ENCODE measurements at places on chromosomes 7 and 10.
A peak's percentile ranks its signal among the peaks of the same experiment; 100 is the strongest.

DNA sequence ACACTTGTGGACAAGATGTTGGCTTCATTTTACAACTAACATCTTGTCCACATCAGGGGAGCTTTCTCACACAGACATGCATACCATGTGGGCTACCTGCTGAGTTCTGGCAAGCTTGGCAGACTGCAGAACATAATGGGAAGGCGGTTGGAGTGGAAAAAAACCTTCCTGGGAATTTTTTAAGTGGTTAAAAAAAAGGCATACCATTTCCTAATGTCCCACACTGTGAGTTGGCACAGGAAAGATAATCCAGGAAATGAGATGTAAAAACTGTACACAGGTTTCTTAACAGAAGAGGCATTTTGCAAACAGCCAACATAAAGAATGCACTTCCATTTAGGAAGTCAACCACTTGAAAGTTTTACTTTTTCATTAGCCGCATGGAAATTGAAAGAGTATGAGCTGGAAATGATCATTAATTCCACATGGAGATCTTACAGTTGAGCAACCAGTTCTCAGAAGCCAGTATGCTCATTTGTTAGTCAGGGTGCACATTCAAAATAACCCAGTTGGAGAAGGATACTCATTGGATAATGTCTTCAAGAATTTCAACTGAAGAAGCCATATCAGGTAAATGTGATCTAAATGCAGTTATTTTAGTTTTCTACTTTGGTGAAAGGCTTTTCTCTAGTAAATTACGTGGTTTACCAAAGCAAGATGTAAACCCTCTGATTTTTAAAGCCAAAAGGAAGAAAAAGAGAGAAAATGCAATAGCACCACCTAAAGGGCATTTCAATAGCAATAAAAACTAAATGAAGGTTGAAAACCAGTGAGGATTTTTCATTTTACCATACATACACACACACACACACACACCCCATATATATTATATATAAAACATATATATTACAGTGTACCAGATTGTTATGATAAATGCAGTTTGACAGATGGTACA lies 194.0 kb downstream of the TAX1BP1 start:
- no peak for DNase-seq

- DNase-seq = no peak
Observed at GRCh38 chr10:44369296-44369695, 15.6 kb downstream of the CXCL12 start.

DNA sequence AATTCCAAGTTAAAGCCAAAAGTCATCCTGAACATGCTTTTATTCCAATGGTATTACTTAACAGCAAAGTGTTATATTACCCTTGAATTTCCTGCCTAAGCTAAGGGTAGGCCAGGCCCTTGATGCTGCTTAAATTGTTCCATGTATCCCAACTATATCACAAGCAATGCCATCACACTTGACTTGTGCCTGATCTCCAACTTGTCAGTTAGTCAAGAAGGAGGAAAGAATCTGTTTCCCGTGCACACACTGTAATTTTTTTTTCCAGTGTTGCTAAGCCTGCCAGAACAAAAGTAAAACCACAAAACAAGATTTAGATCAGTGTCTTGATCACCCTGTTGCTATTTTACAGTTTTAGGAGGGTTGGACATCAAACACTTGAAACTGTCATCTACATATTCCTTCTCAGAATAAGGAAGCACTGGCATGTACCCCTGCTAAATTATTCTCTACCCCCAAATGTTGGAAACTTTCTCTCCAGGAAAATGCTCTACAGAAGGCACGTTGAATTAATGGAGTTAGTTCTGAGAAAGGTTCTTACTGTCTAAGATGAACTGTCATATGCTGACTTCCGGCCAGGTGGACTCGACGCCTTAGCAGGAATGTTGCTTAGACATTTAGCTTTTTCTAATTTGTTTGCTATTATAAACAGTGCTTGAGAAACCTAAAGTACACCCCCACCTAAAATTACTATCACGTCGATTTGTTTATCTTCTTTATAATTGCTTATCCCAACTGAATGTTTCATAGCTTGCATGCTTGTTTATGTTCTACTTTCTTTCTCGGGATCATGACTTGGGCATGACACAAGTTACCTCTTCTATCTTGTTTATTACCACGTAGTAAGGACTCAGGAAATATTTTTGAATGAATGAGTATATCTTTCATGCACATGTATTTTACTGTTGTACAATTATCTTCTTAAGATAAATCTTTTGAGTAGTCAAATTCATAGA lies 105.5 kb upstream of the ZNF438 start:
- no peak for DNase-seq

GRCh38 chr10:72729528-72729927 lies 37.6 kb downstream of the MCU start:
- DNase-seq = no peak

GRCh38 chr7:22129166-22129565 lies 183.5 kb upstream of the CDCA7L start:
- no peak for DNase-seq

GRCh38 chr7:50317697-50318669 lies 13.5 kb downstream of the IKZF1 start:
- DNase-seq = no peak

DNA sequence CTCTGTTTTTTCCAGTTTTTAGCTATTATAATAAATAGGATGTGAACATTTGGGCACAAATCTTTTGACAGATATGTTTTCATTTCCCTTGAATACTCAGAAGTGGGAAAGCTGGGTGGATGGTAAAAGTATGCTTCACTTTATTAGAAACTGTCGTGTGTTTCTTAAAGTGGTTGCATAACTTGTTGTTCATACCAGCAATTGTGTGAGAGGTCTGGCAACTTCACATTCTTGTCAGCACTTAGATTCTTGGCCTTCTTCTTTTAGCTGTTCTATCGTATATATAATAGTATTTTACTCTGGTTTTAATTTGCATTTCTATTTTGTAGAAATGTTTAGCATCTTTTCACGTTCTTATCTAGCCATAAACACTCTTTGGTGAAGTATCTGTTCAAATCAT lies 894.4 kb downstream of the KCNMA1 start:
- no peak for DNase-seq

- no peak for DNase-seq
Observed at GRCh38 chr10:38093816-38094157, 350 bp upstream of the ZNF37A start.

DNA sequence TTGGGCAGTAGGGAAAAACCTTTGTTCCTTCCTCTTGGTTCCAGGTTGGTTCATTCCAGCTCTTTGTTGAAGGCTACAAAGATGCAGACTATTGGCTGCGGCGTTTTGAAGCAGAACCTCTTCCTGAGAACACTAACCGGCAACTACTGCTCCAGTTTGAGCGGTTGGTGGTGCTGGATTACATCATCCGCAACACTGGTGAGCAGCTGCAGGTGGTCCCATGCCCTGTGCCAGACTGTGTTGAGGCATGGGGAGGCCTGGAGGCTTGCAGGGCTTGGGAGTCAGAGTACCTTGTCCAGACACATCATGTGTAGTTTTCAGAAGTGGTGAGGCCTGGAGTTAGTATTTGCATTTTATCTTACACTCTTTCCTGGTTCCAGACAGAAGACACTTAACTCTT lies 16.3 kb downstream of the PI4K2A start:
- DNase-seq = no peak

- DNase-seq = no peak
Observed at GRCh38 chr7:90917539-90917938, 321.4 kb downstream of the CDK14 start.

DNA sequence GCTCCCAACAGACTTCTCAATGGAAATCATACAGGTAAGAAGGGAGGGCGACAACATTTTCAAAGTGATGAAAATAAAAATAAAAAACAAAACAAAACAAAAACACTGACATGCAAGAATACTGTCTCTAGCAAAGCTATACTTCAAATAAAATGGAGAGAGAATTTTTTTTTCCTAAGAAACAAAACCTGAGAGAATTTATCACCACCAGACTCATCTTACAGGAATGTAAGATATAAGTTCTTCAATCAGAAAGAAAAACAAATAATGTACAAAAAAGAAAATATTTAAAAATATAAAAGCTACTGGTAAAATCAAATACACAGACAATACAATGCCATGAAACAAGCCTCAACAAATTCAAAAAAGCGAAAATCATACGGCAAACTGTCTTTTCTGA lies 113.2 kb downstream of the NRBF2 start:
- DNase-seq = no peak

DNA sequence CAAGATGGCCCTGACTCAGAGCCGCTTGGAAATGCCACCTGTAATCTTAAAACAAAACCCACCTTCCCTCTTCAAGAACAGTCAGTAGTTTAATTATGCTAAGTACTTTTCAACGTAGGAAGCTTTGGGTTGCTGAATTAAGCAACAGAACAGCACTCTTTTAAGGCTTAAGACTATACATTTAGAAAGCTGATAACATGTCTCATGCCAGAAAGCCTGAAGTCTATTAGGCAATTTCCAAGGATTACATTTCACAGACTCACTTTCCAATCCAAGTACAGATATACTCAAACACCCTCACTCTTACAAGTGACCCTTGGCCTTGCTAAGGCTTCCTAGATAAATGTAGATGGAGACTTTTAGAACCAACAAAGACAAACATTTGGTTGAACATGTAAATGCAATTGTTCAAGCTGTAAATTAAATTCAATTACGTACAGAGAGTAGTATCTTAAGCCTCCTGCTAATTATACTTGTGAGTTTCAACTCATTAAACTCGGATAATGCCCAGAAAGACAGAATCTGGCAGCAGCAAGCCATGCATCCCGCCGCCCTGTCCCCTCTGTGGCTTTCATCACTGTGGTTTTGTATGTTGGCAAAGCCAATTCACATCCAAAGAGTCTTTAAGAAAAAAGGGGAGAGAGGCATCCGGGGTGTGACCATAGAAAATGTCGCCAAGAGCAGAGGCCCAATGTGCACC lies 283.1 kb upstream of the NRP1 start:
- DNase-seq = no peak

- DNase-seq = peak; percentile 86
Observed at GRCh38 chr7:8217200-8218068, 44.5 kb downstream of the ICA1 start.

GRCh38 chr7:72919256-72919775 lies 5.6 kb upstream of the POM121 start:
- DNase-seq = no peak

DNA sequence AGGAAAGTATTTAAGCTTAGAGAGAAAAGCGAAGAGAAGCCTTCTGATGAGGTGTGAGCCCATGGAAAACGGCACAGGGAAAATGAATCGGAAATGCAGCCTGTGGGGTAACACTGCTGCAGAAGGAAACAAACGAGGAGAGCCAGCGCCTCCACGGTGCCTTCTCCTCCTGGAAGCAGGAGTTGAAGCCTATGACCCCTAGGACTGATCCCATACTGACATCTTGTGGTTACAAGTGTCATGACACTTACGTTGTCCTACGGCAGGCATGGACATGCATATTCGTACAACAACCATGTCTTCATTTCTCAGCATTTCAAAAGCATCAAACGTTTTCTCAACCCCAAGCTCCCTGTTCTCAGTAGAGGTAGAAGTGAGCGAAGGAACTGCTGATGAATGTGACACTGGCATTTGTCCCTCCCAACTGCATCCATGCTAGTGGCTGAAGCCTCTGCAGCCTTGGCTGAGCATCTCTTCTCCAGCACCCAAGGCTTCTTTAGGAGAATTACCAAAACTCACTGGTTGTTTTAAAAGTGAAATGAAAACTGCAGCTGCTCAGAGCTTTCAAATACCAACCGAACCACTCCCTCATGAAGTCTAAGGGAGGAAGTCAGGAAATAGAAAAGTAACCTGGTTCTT lies 160.2 kb downstream of the JAZF1 start:
- DNase-seq = peak; percentile 70

DNA sequence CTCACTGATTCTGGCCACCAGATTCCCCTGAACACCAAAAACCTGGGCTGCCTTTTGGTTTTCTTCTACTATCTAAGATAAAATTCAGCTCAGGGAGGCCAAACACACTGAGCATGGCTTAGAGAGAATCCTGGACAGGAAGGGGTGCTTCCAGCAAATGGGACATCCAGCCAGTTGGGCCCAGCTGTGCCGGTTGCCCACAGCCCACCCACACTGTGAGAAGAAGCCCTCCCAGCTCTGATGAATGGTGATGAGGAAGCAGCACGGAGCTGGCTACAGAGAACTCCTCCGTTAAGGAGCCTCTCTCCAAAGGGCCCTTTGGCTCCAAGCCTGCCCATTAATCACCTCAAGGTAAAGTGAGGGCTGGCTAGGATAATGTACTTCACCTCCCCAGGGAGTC lies 15.9 kb downstream of the LRRC18 start:
- no peak for DNase-seq

DNA sequence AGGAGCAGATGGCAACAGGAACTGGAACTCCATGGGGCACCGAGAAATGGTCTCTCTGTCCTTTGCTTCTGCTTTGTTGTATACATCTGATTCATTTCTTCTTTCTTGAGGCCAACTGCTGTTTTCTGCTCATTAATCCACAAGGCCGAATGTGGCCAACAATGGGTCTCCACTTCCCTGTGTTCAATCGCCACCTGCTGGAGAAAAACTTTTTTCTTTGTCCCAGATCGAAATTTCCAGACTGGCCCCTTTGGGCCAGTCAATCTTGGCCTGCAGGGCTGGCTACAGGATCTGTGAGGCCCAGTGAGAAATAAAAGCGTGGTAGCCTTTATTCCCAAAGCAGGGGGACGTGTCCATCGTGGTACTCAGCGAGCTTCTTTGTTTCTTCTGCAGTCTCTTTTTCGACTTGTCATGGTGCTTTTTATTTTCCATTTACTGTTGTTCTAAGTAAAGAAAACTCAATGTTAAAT lies 58.8 kb downstream of the PARP12 start:
- peak; percentile 68 for DNase-seq

GRCh38 chr7:124689931-124690330 lies 75.7 kb downstream of the GPR37 start:
- no peak for DNase-seq

- DNase-seq = peak; percentile 19
Observed at GRCh38 chr7:39838326-39838725, 111.7 kb upstream of the CDK13 start.

DNA sequence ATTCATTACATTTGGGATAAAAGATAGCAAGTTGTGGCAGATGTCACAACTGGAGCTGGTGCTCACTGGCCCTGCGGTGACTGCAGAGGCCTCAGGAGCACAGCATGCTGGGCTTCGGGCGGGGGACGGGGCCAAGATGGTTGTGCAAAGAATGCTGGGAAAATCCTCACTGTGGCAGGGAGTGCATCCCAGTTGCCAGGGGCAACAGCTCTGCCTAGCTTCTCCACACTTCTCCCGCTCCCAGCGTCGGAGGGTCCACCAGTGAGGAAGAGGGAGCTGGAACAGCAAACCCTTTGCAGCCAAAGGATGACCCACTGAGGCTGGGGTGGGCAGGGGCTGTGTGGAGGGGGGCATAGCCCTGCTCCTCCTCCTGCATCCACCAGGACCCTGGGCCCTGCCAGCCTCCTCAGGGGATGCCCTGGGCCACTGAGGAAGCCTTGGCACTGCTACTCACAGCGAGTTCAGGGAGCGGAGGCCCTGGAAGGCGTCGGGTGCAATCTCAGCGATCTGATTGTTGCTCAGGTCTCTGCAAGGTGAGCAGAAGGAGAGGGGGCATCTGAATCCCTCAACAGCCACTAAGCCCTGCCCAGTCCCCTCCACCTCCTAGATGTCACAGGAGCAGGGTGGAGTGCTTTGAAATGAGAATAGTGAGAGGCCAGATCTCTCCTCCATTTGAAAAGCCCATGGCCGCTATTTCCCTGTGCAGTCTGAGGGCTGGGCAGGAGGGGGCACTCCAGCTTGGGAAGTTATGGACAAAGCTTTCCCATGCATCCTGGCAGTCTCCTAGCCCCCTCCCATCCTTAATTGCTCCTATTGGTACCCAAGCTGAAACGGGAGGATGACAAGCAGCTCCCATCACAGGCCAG lies 126.5 kb downstream of the SLIT1 start:
- no peak for DNase-seq
